Activated T-cell treated with anti-CD3 and anti-CD28 coated beads, Interleukin-2, amount 50 U/mL, for 24 hours (primary cell): ENCODE measurements at places on chromosomes 7 and 10.

DNA sequence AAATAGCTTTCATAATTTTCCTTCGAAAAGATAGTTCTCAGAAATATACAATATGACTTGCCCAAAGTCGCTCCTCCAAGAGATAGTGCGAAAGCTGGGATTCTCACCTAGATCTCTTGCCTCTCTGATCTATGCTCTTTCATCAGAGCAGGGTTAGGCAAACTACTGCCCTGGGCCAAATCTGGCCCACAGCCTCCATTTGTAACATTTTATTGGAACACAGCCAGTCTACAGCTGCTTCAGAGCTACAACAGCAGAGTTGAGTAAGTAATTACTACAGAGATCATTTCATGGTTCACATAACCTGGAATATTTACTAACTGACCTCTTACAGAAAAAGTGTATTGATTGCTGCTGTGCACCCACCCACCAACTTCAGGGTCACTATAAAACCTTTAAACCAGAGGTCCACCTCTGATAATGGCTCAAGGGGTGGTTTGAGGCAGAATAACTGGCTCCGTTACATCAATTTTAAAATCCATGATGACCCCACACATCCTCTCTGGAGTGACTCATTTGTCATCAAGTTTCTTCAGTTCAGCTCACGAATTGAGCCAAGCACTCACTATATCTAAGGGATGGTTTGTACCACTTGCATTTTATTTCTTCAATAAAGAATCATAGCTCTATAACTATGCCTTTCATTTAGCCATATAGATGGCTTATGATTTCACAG is 1019.0 kb downstream of the XPNPEP1 start:
- H3K4me1 ChIP-seq: no peaks in the 10 kb centered on the region
- H3K27ac ChIP-seq: no peak overlapping the region
- no peaks in the 10 kb centered on the region for H3K27me3 ChIP-seq
- DNase-seq: no peak

DNA sequence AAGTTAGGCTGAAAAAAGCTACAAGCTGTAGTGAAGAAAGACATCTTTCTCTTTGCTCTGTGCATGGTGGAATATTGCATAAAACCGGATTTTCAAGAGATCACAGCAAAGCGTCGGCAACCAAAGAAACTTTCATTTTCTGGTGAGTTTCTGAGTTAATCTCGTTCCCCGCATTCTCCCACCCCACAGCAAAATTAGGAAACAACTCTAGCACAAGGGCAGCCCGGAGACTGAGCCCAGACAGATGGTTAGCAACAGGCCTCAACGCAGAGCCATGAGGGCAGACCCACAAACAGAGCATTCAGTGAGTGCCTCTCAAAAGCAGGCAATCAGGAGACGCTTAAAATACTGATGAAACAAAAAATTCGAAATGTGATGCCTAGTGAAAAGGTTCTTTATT is 396.1 kb upstream of the KLF6 start:
- H3K27ac ChIP-seq: no peak overlapping the region
- H3K27me3 ChIP-seq: no peaks in the 10 kb centered on the region
- H3K4me1 ChIP-seq: peaks cover 19% of the 10 kb centered on the region
- no peaks in the 10 kb centered on the region for H3K36me3 ChIP-seq

- H3K36me3 ChIP-seq: peaks cover 95% of the 10 kb centered on the region
- no peak overlapping the region for H3K4me3 ChIP-seq
- no peak for DNase-seq
- peaks cover 38% of the 10 kb centered on the region for H3K4me1 ChIP-seq
- H3K27ac ChIP-seq: peak overlapping the region; percentile 51
Measured at GRCh38 chr10:103445767-103446567, 6.2 kb downstream of the CALHM2 start.

GRCh38 chr10:89475591-89475998 is 59.8 kb downstream of the SLC16A12 start:
- no peaks in the 10 kb centered on the region for H3K36me3 ChIP-seq
- no peak overlapping the region for H3K27ac ChIP-seq
- no peak overlapping the region for H3K4me3 ChIP-seq
- no peaks in the 10 kb centered on the region for H3K4me1 ChIP-seq
- no peak for DNase-seq

GRCh38 chr10:60281331-60281730 is 108.3 kb downstream of the ANK3 start:
- H3K4me3 ChIP-seq: no peak overlapping the region
- DNase-seq: no peak

DNA sequence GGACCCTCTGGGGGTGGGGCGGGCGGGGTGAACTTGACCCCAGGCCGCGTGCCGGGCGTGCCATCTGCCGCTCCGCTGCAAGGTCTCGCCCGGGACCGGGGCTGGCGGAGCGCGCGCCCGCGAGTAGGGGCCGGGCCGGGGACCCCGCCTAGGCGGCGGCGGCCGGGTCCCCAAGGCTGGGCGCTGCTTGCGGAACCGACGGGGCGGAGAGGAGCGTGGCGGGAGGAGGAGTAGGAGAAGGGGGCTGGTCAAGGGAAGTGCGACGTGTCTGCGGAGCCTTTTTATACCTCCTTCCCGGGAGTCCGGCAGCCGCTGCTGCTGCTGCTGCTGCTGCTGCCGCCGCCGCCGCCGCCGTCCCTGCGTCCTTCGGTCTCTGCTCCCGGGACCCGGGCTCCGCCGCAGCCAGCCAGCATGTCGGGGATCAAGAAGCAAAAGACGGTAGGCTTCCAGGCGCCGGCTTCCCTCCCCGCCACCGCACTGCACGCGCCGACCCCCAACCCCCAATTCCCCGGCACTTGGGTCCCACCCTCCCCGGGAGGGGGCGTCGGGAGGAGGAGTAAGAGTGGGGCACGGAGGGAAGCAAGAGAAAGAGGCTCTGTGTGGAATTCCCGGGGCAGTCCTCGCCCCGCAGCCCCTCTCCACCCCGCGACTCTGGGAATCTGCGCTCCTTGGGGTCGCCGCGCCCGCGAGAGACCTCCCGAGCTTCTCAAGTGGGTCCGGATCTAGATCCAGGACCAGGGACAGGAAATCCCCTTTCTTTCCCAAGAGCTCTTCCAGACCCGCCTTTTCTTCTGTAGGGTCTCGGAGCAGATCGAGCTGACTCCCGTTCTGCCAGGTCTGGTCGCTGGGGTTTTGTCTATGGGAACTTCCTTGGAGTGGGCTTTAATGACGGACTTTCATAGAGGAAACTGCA is at the start of gene PAPSS2:
Gene PAPSS2, plus strand, starts transcription at position 308 of the 913 bp plus-strand sequence. Its CDS starts 104 bp downstream, at position 412.
- peaks cover 81% of the 10 kb centered on the region for H3K27me3 ChIP-seq
- H3K4me1 ChIP-seq: peaks cover 14% of the 10 kb centered on the region
- no peak within 1 kb of the TSS for H3K27ac ChIP-seq
- H3K36me3 ChIP-seq: no peaks in the 10 kb centered on the region

- no peaks in the 10 kb centered on the region for H3K36me3 ChIP-seq
- no peak overlapping the region for H3K4me3 ChIP-seq
- H3K27me3 ChIP-seq: peaks cover 6% of the 10 kb centered on the region
- H3K27ac ChIP-seq: no peak overlapping the region
- H3K4me1 ChIP-seq: no peaks in the 10 kb centered on the region
- no peak for DNase-seq
Measured at GRCh38 chr7:39291628-39292410, 274.4 kb upstream of the YAE1 start.

GRCh38 chr10:905503-905902 is 26.0 kb downstream of the LARP4B start:
- H3K36me3 ChIP-seq: peaks cover 88% of the 10 kb centered on the region
- peaks cover 56% of the 10 kb centered on the region for H3K4me1 ChIP-seq
- no peak overlapping the region for H3K4me3 ChIP-seq
- DNase-seq: no peak

GRCh38 chr10:49327036-49327813 is 28.3 kb downstream of the C10orf71 start:
- DNase-seq: no peak
- no peaks in the 10 kb centered on the region for H3K4me1 ChIP-seq
- no peaks in the 10 kb centered on the region for H3K36me3 ChIP-seq
- no peak overlapping the region for H3K4me3 ChIP-seq
- H3K27ac ChIP-seq: no peak overlapping the region
- peaks cover 5% of the 10 kb centered on the region for H3K27me3 ChIP-seq

DNA sequence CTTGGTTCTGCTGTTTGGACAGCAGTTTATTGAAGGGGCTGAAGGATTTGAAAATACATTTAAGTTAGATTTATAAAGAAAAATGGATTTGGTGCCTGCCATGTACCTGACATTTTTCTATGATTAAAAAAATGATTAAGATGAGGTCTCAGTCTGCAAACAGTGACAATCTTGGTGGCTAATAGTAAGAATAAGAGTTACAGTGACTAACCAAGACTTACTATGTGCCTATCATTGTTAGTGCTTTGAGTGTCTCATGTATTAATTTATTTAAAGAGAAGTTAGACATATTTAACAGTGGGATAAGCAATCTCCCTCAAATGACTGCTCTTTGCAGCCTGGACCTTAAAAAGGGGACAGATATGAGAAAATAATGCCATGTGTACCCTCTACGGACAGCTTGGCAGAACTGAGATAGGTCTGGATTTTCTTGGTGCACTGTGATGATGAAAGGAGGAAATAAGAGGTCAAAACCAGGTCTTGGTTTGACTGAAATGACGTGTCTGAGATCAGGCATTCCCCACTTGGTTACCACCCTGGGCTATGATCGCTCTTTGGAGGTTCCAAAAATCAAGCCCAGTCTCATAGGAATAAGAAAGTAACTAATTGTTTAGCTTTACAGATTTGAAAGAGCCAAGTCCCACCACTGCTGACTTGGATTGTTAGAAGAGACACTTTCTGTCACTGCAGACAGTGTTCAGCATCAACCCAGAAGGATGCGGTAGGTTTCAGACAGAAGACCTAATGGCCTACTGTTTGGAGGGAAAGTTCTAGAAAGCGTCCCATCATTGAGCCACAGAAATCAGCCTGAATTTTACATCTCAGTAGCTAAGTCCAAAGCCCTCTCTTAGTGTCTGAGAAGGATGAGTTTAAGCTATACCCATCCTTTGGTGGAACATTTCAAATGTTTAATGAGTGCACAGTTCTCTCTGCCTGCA is 2.1 kb downstream of the CASP7 start:
- H3K4me3 ChIP-seq: peak overlapping the region; percentile 92
- H3K4me1 ChIP-seq: peaks cover 51% of the 10 kb centered on the region
- DNase-seq: peak; percentile 39
- H3K27me3 ChIP-seq: no peaks in the 10 kb centered on the region
- H3K36me3 ChIP-seq: peaks cover 52% of the 10 kb centered on the region
- H3K27ac ChIP-seq: peak overlapping the region; percentile 95

DNA sequence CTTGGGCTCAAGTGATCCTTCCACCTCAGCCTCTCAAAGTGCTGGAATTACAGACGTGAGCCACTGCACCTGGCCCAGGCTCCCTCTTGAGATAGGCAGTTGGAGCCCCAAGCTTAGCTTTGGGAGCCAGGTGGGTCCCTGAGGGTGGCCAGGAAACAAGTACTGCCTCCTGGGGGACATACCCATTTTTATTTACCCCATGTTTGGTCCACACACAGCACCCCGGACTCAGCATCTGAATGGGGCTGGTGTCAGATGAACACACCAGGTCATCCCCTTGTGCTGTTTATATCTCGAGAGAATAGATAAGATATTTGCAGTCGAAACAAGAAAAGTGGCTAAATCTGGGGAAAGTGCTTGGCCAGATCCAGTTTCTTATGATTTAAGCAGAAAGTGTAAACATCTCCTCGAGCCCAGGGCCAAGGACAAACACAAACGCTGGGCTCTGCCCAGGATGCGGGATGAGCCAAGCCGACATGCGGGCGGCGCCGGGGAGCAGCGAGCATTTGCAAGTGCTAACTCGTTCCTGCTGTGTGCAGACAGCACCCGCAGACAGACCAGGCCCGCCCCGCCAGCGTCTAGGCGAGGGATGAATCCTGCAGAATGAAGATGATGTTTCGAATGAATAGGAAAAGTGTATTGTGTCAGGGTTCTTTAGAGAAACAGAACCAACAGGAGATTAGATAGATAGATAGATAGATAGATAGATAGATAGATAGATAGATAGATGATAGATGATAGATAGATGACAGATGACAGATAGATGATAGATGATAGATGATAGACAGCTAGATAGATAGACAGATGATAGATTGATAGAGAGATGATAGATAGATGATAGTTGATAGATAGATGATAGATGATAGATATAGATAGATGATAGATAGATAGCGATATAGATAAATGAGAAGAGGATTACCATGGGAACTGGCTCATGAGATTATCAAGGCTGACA is 44.4 kb upstream of the OCM2 start:
- no peaks in the 10 kb centered on the region for H3K36me3 ChIP-seq

GRCh38 chr10:128047991-128048818 is 78.0 kb downstream of the MKI67 start:
- no peaks in the 10 kb centered on the region for H3K27me3 ChIP-seq
- H3K4me3 ChIP-seq: peak overlapping the region; percentile 95
- H3K27ac ChIP-seq: peak overlapping the region; percentile 95

- peak overlapping the region; percentile 93 for H3K27ac ChIP-seq
- DNase-seq: no peak
- H3K4me1 ChIP-seq: peaks cover 65% of the 10 kb centered on the region
- H3K27me3 ChIP-seq: no peaks in the 10 kb centered on the region
Measured at GRCh38 chr7:6393667-6394056, 54.1 kb downstream of the DAGLB start.

GRCh38 chr7:129798616-129799349 is 154.0 kb downstream of the UBE2H start:
- no peak overlapping the region for H3K27ac ChIP-seq
- DNase-seq: no peak
- H3K4me1 ChIP-seq: no peaks in the 10 kb centered on the region
- no peaks in the 10 kb centered on the region for H3K27me3 ChIP-seq
